ENCODE measurements at places on chromosomes 3 and 15. TPM values are rescaled to one million over a fixed set of nuclear protein-coding genes. Genes with fewer than 3 reads are reported as not detected.

- DNase-seq = no peak
Observed at GRCh38 chr3:59817511-59817910, 767.7 kb upstream of the CFAP20DC start.

DNA sequence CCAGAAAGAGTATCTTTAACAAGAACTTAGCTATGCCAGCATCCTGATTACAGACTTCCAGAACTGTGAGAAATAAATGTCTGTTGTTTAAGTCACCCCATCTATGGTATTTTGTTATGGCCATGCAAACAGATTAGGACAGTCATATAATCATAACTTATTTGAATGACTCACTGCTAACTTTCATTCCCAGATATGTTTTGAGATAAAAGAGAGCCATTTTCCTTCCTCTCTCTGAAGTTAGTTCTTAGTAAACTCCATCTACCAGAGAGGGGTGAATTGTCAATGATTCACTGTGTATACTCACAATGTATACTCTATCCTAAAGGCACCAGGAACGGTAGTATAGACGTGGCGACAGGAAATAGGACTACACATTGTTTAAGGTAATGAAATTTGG lies 179.4 kb upstream of the DPH6 start:
- no peak for DNase-seq

GRCh38 chr15:40435710-40436089 lies 5.1 kb upstream of the BAHD1 start:
- DNase-seq = no peak

DNA sequence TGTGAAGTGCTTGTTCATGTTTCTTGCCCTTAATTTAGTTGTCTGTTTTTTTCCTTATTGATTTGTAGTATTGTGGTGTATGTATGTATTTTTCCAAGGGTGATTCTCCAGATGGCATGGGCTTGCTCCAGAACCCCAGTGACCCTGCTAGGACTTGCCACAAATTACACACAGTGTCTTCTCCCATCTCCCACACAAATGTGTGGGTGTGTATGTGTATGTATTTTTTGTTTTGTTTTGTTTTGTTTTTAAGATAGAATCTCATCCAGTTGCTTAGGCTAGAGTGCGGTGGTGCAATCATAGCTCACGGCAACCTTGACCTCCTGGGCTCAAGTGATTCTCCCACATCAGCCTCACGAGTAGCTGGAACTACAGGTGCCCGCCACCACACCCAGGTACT lies 36.2 kb upstream of the ARID3B start:
- no peak for DNase-seq

- no peak for DNase-seq
Observed at GRCh38 chr3:125080077-125080476, 24.3 kb upstream of the HEG1 start.

DNA sequence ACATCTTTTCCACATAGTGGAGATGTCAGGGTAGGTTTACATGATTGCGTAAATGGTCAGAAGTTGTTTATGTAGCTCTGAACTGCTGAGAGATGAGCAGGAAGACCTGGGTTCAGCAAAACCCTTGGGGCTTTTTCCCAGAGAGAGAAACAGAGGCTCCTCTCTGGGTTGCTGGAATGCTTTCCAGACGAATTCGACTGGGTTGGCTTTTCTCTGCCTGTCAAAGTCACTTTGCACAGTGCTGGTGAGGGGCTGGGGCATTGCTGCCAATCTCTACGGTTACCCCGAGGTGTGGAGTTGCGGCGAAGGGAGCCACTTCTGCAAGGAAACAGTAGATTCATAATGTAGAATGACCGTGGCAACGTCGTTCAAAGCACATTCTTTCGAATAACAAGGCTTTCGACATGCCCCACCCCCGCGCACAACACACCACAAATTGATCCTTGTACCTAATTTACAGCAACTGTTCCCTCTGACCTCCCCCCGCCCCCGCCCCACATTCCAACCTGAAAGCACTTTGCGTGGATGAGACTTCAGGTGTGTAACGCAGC lies 950 bp upstream of the CNTN4 start:
- no peak for DNase-seq

DNA sequence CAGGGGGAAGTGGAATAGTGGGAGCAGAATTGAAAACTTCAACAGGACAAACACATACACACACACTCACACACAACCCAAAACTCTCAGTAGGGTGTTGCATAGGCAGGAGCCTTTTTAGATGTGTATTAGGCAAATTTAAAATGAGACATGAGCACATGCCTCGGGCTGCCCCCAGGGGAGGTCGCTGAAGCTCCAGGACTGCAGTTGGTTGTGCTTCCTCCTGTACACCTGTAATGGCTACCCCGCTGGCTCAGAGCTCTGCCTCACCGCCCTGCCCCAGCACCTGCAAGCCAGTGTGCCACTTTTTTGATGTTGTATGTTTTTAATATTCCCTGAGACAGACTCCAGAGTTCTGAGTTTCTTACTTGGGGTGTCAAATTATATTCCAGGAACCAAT lies 303.4 kb upstream of the NR2E3 start:
- DNase-seq = no peak

DNA sequence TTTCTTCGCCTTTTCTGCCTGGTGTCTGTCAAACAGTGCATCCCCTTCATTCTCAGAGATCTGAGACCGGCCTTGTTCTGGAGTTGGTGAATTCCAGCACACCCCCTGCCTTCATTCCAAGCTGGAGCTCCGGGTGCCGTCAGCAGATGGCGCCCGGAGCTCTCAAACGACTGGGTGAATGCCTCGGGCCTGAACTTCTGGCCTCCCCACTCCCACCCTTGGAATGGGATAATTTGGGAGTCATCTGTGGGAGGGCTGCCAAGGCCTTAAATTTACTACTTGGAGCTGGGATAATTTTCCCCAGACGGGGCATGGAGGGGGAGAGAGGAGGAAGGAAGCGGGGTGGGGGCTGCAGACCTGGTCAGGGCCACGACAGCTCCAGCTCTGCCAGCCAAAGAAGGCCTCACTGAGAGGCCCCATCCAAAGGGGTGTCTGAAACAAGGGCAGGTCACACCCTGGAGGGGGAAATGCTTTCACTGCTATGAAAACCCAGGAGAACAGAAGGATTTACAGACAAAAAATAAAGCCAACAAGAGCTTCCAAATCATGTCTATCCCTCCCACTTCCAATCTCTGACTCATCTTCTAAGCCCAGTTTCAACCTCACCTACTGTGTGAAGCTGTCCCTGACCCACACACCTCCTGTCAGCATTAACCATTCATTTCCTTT lies 187.9 kb downstream of the OPA1 start:
- DNase-seq = peak; percentile 55

DNA sequence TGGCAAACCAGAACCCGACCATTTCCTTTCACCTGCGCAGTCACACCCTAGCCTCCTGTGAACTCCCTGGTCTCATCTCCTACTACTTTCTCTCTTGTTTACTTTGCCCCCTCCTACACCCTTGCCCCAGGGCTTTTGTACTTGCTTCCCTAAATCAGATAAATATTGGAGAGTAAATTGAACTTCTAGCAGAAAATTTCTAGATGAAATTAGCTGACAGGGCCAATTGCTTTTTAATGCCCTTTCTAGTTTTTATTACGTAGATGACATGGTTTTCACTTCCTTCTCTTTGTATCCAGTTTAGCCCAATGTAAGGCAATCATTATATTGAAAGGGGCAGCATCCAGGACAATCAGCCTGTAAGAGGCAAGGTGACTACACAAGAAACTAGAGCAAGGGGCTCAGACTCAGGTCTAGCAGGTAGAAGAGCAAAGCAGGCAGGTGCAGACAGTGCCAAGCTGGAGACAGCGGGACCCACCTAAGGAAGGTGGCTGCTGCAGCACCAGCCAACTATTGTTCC lies 56.2 kb upstream of the TOPAZ1 start:
- DNase-seq = no peak

GRCh38 chr3:189621948-189622603 lies 9.1 kb upstream of the TP63 start:
- DNase-seq = no peak

DNA sequence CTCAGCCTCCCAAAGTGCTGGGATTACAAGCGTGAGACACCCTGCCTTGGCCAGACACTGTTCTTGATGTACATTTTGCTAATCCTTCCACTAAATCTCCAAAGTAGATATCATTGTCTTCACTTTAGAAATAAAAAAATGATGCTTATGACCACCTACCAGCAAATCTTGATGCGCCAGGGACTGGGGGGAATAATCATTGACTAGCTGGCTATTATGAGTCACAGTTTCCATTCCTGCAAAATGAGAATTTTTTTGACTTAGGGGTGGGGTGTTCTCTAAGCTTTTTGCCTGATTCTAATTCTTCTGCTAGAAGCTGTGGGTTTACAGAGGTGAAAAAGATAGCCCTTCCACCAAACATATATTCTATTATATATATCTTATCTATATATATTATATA lies 17.1 kb upstream of the RFC4 start:
- DNase-seq = no peak

DNA sequence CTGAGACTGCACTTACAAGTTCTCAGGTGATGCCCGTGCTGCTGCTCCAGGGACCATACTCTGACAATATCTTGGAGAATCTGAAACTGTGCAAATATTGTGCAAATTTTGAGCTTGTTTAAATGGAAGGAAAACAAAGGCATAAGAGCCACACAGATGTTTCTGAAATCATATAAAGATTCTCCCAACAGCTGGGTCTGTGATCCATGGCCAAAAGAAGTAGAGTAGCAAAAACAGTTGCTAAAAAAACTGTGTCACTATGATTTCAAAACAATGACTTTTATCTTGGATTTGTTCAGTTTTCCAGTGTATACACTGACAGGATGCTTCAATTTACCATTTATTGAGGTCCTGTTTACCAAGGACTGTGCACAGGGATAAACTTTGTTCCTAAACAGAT lies 25.3 kb downstream of the NPTN start:
- no peak for DNase-seq

DNA sequence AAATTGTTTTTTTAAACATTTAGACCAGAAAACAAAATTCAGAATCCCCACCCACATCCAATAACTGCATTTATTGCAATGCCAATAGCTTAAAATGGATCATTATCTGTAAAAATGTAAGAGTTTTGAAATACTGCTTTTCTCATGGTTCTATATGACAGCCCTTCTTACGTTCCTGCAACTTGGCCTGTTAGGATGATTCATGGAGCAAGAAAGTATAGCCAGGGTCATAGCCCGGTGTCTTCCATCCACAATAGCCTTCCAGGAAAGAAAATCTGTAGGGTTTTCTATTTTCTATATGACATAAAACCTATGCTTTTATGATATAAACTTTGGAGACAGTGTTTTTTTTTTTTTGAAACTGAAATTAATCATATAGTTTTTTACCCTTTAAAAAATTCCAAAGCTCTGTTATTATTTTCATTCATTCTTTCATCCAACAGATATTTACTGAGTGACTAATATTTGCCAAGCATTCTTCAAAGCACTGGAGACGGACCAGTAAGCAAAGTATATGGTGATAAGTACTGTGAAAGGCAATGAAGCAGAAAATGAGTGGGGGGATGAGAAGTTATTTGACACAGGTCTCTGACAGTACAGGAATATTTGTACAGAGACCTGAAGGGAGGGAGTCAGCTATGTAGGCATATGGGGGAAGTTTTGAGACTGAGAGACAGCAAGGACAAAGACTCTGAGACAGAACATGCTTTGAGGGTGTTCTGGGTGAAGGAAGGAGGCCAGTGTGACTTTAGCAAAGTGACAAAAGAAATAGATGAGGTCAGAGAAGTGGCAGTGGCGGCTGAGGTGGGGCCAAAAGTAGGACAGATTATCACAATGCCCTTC lies 29.0 kb upstream of the SLC2A2 start:
- no peak for DNase-seq

GRCh38 chr3:116141724-116142123 lies 303.6 kb downstream of the LSAMP start:
- DNase-seq = no peak

DNA sequence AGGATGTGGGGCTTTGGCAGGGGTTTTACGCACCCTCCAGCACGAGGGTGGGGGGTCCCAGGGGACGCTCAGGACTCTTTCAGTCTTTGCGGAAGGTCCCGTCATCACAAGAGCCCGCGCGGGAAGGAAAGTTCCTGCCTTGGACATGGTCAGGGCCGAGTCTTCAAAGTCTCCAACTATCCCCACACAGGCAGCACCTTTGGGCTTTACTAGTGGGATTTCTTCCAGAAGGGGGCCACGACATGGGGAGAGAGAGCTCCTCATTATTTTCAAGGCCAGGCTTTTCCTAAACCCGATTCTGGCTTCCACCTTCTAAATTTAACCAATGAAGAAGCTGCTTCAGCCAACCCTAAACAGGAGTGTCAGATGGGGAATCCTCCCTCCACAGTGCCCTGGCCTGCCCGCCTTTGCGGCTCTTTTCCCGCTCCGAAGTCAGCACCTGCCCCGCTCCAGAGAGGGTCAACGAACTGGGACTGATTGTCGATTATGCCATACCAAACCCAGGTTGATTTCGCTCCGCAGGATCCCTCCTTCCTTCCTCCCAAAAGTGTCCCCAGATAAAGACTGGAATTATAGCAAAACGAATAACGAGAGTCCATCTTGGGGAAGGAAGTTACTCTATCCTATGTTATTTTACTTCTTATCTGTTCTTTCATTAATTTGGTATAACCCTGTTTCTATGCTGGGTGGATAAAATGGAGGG lies 11.0 kb downstream of the SHOX2 start:
- no peak for DNase-seq

DNA sequence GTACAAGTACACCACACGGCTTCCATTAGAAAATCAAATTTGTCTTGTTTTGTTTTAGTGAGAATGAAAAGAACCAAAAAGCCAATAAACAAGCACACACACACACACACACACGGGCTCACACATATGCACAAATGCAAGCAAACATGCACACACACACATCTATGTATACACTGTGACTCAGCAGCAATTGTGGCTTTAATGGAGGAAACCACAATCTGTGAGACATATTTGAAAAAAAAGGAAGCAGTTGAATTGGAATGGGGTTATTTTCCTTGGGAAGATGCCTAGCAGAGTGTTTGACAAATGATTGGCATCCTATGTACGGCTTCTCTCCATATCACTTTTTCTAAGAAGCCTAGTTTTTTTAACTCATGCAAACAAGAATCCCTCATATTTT lies 201.1 kb upstream of the ARRDC4 start:
- no peak for DNase-seq

DNA sequence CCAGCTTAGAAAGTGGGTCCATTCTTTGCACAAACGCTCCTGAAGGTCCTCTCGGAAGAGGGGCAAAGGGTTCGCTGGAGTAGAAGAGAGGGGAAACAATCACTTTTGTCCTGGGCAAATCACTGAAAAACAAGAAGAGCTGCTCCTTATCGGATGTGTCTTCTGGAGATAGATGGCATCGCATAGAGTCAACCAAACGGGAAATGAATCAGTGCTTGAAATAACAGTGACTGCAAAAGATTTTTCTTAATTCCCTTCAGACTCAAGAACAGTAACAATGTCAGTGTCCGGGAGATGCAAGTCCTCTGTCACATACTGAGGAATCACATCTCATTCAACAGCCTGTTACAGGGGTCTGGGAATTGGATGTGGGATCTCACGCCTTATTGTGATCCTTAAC lies 78.8 kb upstream of the PCSK6 start:
- DNase-seq = no peak

- DNase-seq = no peak
Observed at GRCh38 chr3:126827121-126827520, 123.1 kb downstream of the CHCHD6 start.

The ZNF502 gene
- total RNA-seq = not detected

The KLHL40 gene
- not detected for total RNA-seq

The GOLGA8K gene
- 0.18 TPM for total RNA-seq

The MORC1 gene
- total RNA-seq = not detected

The NPAP1 gene
- 0.65 TPM for total RNA-seq

The ITIH3 gene
- total RNA-seq = 1.2 TPM

The RPP14 gene
- 22.9 TPM for total RNA-seq

The CLK3 gene
- total RNA-seq = 74.5 TPM

Measured in progenitor cell of endocrine pancreas (in vitro differentiated cells).